ENCODE measurements at places on chromosomes 3 and 15.
A peak's percentile ranks its signal among the peaks of the same experiment; 100 is the strongest.

DNA sequence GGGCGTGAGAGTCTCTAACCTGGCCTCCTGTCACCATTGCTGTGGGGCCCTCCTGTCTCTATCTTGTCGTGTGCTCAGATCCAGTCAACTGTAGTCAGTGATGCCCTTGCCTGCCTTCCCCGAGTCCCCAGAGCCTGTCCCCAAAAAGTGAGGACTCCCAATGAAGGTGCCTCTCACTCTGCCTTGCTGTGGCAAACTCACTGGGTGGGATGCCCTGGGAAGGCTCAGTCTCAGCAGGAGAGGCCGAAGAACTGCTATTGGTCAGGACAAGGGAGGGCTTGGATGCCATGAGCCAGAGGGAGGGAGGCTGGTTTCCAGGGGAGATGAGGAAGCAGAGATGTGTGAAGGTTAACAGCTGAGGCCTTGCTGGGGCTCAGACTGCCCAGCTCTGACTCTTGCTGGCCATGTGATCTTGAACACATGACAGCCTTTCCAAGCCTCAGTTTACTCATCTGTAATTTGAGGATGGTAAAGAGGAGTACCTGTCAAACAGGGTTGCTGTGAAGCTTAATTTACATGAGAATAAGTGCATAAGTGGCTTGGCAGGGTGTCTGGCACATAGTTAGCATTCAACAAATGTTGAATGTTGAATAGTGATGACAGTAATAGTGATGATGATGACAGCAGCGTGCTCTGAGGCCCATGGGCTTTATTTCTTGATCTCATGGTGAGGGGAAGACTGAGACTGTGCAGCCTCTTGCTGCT, 8.2 kb downstream of the KY start:
- no peak for DNase-seq

- DNase-seq: no peak
Measured at GRCh38 chr15:77015646-77016320, 20.9 kb downstream of the PSTPIP1 start.

GRCh38 chr3:113247675-113248458, 36.5 kb downstream of the BOC start:
- no peak for DNase-seq

GRCh38 chr3:123385981-123386380, 62.9 kb downstream of the ADCY5 start:
- DNase-seq: peak; percentile 8

DNA sequence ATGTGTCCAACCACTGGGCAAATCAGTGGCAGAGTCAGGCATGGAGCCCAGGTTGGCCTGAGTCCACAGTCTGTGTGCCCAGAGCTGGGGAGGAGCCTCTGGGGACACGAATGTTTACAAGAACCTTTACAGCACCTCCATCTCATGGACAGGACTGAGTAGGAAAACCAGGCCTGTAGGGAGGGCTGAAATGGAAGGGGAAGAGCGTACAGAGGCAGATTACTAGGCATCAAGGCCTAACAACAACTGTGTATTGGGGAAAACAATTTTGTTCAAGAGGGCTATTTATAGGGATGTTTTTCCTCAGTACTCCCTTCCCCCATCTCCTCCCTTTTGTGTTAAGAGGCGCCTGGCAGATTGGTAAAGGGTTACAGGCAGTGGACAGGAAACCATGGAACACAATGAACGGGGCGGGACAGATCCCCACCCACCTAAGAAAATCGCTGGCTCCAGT, 15.1 kb upstream of the ARHGAP31 start:
- DNase-seq: no peak

DNA sequence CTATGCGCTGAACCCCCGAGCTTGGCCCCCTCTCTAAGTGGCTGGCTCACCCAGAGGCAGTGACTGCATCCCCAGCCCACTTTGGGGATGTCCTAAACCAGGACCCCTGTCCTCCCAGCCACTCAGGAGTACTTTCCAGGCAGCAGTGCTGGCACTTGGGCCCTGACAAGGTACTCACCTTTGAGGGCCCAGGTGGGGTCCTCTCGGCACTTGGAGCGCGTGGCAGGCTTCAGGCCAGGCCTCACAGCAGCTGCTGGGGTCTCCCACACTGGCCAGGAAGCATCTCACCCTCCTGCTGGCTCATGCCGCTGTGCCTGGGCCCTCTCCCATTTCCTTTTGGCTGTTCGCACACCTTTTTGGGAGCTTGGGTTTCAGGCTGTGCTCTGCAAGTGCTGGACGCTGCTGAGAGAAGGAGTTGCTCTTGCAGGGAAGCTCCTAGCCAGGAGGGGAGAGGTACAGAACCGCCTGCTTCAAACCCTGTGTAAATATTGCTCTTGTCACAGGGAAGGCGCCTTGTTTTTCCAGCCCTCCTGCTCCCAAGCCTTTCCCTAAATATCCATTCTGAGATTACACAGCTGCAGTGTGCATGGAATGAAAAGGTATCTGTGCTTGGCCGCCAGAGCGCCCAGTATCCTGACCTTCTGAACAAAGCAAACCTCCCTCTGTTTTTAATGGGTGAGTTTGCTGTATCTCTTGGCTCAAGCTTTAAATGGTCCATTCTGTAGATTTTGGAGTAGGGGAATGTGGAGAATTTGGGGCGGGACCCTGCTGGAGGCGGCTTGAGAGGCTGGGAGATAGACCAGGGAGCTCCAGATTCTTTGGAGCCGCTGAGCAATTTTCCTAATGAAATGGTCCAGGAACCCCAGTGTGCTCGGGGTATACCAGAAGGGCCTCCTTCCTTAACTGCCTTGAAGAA, 45.6 kb downstream of the DNASE1L3 start:
- peak; percentile 50 for DNase-seq

DNA sequence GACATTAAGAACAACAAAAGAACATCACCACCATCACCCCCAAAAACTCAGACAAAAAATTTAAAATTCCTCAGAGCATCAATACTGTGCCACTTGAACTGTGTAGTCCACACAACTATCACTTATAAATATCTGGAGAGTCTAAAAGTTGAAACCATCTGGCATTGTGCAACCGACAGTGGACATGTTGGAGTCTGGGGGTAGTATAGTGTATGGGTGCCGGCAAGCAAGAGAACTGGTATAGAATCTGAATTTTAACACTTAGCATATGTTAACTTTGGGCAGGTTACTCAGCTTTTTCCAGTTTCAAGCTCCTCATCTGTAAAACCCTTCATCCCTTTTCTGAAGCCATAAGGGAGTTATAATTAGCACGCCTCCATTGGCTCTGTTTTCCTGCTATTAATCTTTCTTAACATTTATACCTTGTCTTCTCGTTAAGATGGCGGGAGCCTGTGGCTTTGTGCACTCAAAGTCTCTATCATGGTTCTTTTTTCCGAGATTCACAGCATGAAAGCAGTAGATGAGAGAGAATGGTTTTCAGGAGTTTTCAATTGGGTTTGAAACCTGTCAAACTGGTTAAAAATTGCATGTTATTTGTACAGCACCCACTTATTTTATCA, 255.7 kb upstream of the TBL1XR1 start:
- peak; percentile 19 for DNase-seq

- DNase-seq: no peak
Measured at GRCh38 chr3:123627673-123628670, 43.1 kb upstream of the HACD2 start.

GRCh38 chr3:17401912-17402311, 340.5 kb downstream of the TBC1D5 start:
- DNase-seq: no peak

DNA sequence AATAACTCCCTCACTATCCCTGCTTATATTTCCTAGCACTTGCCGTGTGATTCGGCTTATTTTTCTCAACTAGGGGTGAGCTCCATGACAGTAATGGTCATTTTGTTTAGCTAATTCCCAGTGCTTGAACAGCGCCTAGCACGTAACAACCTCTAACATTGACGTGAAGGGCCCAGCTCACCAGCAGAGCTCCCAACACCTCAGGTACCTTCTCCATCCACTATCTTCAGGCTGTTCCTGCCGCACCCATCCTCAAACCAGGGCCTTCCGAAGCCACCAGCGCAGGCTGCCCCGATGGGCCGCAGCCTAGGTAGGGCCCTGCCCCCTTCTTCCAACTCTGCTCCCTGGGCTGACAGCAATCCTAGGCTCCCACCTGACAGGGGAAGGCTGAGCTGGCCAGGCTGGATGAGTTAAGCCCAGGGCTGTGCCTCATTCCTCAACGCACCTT, 751 bp upstream of the RPS17 start:
- no peak for DNase-seq

GRCh38 chr3:46360907-46361306, 7.0 kb downstream of the CCR2 start:
- peak; percentile 45 for DNase-seq

GRCh38 chr3:65875393-65876027, 163.2 kb downstream of the MAGI1 start:
- no peak for DNase-seq

GRCh38 chr15:60908888-60909287, 320.2 kb downstream of the RORA start:
- DNase-seq: no peak

- no peak for DNase-seq
Measured at GRCh38 chr15:57283774-57284503, 92.4 kb upstream of the CGNL1 start.

DNA sequence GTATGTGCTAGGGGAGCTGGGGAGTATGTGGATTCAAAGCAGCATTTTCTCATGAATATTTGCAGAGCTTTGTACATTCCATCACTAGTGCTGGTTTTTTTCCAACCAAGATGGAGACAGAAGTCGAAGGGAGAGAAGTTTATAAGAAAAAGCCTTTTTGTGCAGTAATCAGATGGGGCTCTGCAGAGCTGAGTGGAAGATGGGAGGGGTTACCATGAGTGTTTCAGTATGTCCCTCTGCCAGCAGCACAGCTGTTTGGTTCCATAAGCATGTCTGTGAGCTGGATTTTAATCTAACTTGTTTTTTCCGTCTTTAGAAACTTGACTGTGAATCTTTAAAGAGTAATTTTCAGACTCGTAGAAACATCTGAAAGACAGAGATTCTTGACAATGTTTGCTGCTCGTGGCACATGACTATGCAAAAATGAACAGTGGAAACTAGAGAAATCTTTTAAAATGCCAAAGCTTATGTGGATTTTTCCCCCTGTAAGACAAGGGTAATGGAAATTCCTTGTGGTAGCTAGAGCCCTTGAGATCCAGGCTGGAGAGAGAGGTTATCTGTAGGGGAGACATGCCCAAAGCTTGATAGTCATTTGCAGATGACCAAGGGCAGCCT, 20.3 kb downstream of the STARD9 start:
- no peak for DNase-seq

DNA sequence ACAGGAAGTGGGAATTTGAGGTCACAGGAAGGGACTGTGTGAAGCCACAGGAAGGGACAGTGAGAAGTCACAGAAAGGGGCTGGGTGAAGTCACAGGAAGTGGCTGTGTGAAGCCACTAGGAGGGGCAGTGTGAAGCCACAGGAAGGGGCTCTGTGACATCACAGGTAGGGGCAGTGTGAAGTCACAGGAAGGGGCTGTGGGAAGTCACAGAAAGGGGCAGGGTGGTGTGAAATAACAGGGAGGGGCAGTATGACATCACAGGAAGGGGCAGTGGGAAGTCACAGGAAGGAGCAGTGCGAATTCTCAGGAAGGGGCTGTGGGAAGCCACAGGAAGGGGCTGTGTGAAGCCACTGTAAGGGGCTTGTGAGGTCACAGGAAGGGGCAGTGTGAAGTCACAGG, 35.8 kb downstream of the GASK1A start:
- DNase-seq: no peak

GRCh38 chr15:66323312-66323928, 30.1 kb downstream of the DIS3L start:
- no peak for DNase-seq

DNA sequence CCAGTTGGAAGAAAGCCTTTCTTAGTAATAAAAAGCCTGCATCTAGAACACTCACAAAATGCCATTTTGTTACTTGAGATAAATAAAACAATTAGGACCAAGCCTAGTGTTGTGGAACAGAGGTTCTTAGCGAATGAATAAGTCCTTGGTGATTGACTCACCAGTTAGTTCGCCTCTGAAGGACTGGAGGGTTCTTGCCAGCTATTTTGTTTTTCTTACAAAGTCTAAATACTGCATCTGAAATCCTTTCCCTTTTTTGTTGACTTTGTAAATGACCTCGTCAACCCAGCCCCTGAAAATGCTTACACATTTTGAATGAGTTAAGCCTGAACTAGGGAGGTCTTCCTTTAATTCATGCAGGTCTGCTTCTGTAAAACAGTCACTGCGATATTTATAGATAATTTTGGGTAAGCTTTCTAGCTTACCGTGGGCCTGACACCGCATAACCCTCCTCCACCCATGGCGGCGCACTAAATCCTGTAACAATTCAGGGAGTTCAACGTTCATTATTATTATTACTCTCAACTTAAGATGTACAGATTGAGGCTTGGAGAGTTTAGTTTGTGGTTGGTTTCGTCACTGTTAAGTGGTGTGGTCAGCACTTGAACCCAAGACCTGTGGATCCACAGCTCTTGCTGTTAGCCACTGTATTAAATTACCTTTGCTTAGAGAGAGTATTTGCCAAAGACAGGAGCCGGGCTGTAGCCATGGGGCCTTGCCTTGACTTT, 45.0 kb upstream of the SACM1L start:
- peak; percentile 86 for DNase-seq

- no peak for DNase-seq
Measured at GRCh38 chr3:194485468-194485880, 1.3 kb downstream of the ATP13A3 start.

- no peak for DNase-seq
Measured at GRCh38 chr3:176789281-176789705, 408.0 kb downstream of the TBL1XR1 start.

- no peak for DNase-seq
Measured at GRCh38 chr3:167929968-167930367, 165.8 kb downstream of the GOLIM4 start.

DNA sequence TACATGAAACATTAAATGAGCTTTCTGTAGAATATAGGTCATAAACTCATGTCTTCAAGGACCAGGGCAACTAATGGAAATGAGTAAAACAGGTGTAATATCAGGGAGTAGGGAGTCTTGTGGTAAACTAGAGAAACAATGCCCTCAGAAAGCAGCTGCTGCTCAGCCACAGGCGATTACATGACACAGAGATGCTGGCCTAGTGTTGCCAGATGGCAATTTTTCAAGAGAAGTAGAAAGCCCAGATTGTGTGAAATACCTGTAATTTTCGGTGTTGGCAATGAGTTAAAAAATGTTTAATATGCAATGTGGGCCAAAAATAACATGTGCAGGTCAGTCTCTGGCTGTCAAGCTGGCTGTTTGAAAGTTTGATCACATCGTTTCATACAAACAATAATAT, 23.4 kb downstream of the NCEH1 start:
- no peak for DNase-seq

DNA sequence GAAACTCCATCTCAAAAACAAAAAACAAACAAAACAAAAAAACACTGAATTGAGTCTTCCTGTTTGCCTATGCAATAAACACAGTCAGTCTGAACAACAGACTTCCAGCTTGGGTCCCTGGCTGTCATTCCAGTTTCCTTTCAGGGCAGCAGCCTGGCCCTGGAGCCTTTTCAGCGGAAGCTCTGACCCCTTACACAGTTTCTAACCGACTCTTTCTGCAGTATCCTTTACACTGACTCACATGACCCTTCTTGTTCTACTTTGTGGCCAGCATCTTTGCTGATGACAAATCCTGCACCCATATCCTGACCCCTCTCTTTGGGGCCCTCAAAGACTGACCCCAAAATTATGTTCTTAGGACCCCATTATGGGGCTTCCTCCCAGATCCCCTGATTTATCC, 38.3 kb upstream of the INO80 start:
- no peak for DNase-seq
